Activated effector memory CD4-positive, alpha-beta T cell treated with anti-CD3 and anti-CD28 coated beads, Interleukin-2, amount 50 U/mL, for 16 hours (primary cell): ENCODE measurements at places on chromosomes 12 and 14.

DNA sequence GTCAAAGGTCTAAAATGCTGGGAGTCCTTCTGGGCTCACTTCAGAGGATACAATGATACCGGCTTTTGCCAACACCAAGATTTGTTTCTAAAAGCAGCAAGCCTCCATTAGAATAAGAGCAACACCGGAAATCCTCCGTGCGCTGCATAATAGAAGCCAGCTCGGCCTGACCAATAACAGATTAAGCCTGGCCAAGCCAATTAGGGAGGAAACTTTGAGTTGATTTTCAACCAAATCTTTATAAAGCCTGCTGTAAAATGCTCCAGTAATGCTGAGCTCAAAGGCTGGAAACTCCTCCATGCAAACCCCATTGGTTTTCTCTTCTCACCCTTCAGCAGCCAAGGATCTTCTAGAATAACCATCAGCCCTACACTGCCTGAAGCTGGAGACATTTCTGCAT lies 150.1 kb downstream of the NTF3 start:
- no peak for DNase-seq

GRCh38 chr14:35352274-35353233 lies 52.0 kb downstream of the NFKBIA start:
- no peak for DNase-seq

DNA sequence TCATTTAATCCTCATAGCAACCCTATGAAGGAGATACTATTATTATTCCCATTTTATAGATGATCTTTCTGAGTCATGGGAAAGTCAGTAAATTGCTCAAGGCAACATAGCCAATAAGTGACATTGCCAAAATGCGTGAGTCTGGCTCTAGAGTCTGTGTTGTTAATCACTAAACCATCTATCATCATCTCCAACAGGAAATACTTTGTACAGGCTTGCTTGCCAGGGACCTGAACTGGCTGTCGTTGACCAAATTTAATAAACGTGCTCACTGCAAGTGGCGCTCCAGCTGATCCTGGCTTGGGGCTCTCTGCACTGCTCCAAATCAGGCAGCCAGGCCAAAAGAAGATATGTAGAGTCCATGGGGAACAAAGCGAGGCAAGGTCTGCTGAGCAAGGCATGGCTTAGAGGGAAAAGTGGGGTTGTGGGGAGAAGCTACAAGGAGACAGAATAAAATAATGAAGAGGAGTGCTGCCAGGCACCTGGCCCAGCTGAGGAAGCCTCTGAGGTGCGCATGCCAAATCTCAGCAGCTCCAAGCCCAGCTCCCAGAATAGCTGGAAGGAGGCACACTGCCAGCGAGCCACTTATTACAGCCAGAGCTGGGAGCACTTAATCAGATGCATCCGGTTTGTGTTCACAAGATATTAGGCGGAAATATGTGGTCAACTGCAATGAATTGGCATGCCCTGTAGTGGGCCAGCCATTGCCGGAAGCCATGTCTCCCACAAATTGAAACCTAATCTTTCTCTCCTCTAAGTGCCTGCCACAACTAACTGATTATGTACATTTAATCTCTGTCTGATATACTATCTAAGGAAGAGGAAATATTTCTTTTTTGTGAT lies 43.3 kb upstream of the PTPRO start:
- DNase-seq = no peak

DNA sequence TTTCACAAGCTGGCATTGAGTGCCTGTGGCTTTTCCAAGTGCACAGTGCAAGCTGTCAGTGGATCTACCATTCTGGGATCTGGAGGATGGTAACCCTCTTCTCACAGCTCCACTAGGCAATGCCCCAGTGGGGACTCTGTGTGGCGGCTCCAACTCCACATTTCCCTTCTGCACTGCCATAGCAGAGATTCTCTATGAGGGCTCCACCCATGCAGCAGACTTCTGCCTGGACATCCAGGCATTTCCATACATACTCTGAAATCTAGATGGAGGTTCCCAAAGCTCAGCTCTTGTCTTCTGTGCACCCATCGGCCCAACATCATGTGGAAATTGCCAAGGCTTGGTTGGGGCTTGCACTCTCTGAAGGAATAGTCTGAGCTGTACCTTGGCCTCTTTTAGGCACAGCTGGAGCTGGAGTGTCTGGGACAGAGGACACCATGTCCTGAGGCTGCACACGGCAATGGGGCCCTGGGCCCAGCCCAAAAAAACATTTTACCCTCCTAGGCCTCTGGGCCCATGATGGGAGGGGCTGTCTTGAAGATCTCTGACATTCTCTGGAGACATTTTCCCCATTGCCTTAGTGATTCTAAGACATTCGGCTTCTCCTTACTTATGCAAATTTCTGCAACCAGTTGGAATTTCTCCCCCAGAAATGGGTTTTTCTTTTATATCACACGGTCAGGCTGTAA lies 313.3 kb upstream of the SFSWAP start:
- no peak for DNase-seq

DNA sequence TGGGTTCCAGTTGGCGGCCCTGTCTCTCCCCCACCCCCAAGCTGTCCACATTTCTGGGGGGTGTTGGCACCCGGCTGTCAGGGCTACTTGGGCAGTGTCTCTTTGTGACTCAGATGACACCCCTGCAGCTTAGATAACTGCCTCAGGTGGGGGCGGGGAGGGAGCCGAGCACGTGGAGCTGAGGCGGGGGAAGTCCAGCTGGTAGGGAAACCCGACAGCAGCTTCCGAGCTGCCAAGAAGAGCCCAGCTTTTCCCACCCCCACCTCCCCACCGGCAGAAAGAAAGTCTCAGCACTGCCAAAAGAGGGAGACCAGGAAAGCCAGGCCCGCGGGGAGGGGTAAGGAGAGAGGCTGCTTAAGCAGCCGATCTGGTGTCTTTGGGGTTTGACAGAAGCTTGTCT lies 1.4 kb downstream of the LRTM2 start:
- DNase-seq = no peak
